ENCODE measurements at places on chromosomes 2 and 18.

GRCh38 chr2:236308855-236309668, 44.9 kb upstream of the ASB18 start:
- no peak for DNase-seq

- no peak for DNase-seq
Measured at GRCh38 chr2:8858264-8858663, 20.9 kb upstream of the KIDINS220 start.

GRCh38 chr2:69589973-69590652, 53.4 kb downstream of the AAK1 start:
- no peak for DNase-seq

DNA sequence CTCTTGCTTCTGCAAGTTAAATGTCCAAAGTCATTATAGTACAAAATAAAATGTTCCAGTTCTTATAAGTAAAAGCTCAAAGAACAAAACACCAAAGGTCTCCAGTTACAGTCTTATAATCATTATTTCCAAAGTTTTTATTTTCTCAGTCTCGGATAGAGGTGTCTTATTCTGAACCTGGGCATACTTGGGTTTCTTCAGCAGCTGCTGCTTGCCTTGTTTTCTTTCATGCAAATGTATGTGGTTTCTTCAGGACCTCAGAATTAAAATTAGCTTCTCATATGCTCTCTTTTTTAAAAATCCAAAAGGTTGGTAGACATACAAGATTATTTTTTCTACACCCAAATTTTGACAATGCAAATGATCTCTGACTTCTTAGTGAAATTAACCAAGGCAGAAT, 383.0 kb downstream of the METTL4 start:
- no peak for DNase-seq

- DNase-seq: no peak
Measured at GRCh38 chr18:657311-658000, at the start of gene TYMS. TSS of gene TYMS (plus strand) at chr18:657653. CDS start at chr18:657743, 90 bp downstream.

- DNase-seq: no peak
Measured at GRCh38 chr18:25704071-25704470, 352.1 kb upstream of the ZNF521 start.

- no peak for DNase-seq
Measured at GRCh38 chr2:20671036-20671735, 4.2 kb downstream of the GDF7 start.

GRCh38 chr2:202115479-202115971, 42.5 kb downstream of the KIAA2012 start:
- DNase-seq: no peak

Data from epithelial cell of prostate (primary cell).